NCI-H1092 (cell line): ENCODE measurements at places on chromosomes 2 and 18.

DNA sequence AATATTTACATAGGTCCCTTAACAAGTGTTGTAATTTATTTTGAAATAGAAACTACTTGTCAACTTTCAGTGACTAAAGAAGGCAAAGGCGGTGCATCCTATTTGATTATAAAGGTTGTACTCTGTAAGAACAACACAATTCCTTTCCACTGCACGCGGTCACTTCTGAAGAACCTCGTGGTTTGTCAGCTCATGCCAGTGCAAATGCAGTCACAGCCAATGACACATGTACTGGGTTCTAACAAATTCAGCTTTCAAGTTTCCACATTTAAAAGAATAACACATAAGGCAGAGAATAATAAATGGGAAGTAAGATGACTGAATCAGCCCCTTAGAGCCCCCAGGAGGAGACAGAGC is 39.7 kb downstream of the CYB5A start:
- no peak for DNase-seq

DNA sequence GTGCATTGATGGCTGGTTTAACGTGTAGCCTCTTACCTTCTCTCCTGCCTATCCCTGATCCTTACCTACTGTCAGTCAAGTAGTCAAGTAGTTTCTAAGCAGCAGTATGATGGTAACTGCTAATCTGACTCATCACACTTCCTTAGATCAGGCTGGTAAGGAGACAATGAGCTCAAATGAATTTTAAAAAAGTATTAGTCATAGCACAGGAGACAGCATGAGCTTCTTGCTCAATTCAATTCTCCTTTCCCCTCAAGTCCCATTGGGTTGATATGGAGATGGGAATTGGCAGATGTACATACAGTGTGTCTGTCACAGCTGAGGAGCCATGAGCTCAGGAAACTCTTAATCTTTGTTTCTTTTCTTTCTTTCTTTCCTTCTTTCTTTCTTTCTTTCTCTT is 799.7 kb downstream of the LRP1B start:
- no peak for DNase-seq

DNA sequence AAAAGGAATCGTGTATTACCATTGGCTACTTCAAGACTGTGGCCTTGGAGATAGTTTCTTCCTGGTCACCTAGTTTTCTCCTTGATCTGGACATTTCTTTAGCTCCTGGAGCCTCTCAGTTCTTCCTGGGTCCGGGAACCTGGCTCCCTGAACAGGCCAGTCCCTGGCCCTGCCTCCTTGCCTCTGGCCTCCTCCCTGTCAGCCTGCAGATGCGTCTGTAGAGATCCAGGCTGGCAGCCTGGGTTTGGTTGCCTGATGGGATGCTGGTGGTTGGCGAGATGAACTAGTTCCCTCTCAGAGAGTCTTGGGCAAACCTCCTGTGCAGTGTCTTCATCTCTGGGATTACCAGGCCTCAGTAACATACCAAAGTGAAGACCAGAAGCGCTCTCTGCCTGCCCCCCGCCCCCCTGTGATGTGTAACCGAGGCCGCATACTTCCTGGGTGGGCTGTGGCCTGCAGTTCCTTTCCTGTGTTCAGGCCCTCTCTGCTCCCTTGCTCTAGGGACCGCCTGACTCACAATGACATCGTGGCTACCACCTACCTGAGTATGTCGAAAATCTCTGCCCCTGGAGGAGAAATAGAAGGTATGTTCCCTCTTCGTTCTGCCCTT is 85.4 kb downstream of the DYSF start:
- DNase-seq: no peak

DNA sequence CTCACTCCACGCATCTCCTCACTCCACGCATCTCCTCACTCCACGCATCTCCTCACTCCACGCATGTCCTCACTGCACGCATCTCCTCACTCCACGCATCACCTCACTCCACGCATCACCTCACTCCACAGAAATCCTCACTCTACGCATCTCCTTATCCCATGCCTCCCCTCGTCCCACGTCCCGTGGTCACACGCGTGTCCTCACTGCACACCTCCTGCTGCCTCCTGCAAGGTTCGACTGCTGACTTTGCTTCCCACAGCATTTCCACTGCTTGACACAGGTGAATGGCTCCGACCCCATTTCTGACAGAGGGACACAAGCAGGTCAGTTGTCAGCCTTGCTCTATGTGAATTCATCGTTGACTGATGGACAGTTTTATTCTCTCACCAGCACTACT is 103.0 kb downstream of the USP40 start:
- no peak for DNase-seq

DNA sequence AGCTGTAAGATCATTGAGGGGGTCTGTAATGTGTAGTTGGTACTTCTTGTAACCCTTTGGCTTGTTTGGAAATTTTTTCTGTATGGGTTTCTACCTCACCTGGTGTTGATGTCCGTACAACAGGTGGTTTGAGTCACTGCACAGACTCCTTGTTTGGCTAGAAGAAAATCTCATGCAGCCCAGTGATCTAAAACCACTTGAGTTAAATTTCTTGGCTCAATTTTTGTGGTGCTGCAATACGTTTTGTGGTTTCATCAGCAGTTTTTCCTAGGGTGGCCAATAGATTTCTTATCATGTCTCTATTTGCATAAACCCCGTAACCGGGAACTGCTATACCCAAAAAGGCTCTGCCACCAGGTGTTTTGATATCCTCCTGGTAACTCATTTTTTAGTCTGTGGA is 43.4 kb downstream of the CERS6 start:
- DNase-seq: no peak

DNA sequence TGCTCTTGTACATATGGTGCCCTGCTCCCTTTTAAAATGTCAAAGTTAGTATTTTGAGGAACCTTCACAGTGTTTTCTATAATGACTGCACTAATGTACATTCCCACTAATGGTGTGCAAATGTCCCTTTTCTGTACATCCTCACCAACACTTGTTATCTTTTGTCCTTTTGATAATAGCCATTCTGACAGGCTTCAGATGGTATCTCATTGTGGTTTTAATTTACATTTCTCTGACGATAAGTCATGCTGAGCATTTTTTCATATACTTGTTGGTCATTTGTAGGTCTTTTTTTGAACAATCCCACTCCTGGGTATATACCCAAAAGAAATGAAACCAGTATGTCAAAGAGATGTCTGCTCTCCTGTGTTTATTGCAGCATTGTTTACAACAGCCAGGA is 268.3 kb downstream of the FBXO15 start:
- DNase-seq: no peak

GRCh38 chr2:197813093-197813787 is 8.8 kb downstream of the PLCL1 start:
- no peak for DNase-seq

- DNase-seq: no peak
These were observed 9.1 kb upstream of the TMX3 start for GRCh38 chr18:68724021-68724420.

DNA sequence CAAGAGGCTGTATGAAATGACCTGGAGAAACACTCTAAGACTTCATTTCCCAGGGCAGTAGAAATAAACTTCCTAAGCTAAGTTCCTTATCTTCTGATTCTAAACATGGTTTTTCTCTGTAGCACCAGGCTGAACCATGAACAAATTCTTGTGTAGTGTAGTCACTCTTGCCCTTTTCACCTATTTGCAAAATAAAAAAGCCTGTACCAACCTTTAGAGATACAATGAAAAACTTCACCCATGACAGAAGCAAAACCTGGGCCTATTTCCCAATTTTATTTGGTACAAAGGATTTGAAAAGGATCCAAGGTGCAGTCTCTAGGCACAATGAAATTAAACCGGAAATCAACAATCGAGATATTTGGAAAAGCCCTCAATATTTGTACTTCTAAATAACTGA is 43.6 kb downstream of the POLR1A start:
- DNase-seq: no peak

- DNase-seq: no peak
These were observed 169.5 kb downstream of the HRH4 start for GRCh38 chr18:24629921-24630320.

DNA sequence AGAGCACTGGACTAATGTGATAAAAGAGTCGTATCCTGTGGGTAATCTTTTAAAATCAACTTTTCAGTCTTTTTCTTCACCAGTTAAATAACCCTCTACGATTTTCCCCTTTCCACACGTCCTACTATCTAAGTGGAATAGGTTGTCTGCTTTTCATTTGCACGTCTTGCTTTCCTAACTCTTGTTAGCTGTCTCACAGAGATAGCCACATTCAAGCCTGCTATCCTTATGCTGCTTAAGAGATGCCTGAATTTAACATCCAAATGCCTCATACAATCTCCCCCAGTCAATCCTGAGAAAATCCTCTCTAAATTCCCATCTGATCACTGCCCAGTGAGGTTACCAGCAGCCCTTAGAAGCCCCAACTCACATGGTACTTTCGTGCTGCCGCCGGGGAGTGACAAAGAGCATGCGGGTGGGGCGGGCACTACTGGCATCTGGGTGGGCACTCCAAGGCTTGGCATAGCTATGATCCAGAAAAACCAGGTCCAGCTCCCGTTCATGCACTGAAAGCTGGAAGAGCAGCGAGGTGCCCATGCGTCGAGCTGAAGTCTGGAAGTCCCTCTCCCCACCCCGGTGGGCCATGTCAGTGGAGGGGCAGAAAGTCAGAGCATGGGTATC is 1.5 kb downstream of the KANSL3 start:
- DNase-seq: no peak

- DNase-seq: no peak
These were observed 17.9 kb upstream of the NYAP2 start for GRCh38 chr2:225381609-225382008.
